ENCODE measurements at places on chromosomes 12 and 14. TPM values are rescaled to one million over a fixed set of nuclear protein-coding genes. Genes with fewer than 3 reads are reported as not detected.
A peak's percentile ranks its signal among the peaks of the same experiment; 100 is the strongest.

C12orf54 gene
- total RNA-seq, result not detected

DNA sequence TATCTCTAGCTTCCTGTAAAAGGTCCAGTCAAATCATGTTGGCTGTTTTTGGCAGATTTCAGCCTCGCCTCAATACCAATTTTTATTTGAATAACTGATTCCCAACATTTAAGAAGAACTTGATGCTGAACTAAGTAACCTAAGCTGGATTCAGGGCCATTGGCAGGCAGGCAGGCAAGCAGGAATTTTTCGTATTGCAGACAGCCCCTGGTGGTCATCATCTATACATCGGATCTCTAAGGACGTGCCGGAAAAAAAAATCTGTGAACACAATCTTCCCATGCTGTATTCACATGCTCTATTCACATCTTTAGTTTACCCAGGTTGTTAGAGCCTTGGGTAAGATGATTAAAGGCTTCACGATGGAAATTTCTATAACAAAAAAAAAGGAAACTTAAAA is 7.0 kb downstream of the VCPKMT start:
- DNase-seq, result peak; percentile 27

- no peak for DNase-seq
Measured at GRCh38 chr14:101460986-101461750, 100.1 kb upstream of the DIO3 start.

DNA sequence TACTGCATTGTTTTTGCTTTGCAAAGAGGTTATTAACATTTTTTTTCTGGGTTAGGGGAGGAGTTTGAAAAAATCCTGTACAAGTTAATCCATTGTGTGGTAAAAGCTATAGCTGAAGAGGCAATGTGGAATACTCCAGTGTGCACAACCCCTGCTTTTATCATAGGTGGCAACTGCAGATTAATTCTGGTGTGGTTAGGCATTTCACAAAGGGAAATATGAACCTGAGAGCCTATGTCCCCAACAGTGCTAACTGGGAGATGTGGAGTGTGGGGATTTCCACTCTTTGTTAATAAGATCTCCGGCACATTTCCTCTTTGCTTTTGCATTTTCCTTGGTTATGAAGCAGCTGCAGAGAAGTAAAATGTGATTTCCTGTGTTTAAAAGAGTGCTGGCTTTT is 33.6 kb downstream of the PRORP start:
- DNase-seq, result no peak

TMEM30B gene
- not detected for total RNA-seq

DNA sequence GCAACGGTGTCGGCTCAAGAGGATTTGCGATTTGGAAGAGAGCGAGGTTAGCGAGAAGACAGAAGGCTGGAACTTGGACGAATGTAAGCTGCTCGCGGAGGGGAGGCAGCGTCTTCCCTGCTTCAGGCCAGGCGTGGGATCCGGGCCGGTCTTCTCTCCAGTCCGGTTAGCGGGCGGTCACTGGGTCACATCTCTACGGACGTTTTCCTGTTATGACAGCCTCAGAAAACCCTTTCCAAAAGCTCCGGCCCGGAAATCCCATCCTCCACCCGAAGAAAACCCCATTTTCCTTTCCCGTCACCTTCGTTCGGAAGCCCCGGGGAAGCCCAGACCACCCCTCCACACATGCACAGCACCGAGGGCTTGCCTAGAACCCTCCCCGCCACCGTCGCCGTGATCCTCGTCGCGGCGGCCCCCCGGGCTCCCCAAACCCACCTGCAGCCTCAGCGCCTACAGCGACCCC is 268 bp downstream of the NDUFB1 start:
- peak; percentile 31 for DNase-seq

- DNase-seq, result no peak
Measured at GRCh38 chr12:105713606-105714305, 383.3 kb downstream of the C12orf75 start.

POLE2 gene
- 2.4 TPM for total RNA-seq

DNA sequence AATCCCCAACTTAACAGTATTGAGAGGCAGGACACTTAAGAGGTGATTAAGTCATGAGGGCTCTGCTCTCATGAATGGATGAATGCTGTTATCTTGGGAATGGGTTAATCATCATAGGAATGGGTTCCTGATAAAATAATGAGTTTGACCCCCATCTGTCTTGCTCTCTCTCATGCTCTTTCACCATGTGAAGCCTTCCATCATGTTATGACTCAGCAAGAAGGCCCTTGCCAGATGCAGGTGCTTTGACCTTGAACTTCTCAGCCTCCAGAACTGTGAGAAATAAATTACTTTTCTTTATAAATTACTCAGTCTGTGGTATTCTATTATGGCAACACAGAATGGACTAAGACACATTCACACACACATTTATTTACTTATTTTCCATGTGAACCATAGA is 89.0 kb upstream of the PPM1H start:
- DNase-seq, result no peak

GARIN6 gene
- not detected for total RNA-seq

CD4 gene
- 0.17 TPM for total RNA-seq

PRH2 gene
- not detected for total RNA-seq

PIP4K2C gene
- total RNA-seq, result 27.5 TPM

DNA sequence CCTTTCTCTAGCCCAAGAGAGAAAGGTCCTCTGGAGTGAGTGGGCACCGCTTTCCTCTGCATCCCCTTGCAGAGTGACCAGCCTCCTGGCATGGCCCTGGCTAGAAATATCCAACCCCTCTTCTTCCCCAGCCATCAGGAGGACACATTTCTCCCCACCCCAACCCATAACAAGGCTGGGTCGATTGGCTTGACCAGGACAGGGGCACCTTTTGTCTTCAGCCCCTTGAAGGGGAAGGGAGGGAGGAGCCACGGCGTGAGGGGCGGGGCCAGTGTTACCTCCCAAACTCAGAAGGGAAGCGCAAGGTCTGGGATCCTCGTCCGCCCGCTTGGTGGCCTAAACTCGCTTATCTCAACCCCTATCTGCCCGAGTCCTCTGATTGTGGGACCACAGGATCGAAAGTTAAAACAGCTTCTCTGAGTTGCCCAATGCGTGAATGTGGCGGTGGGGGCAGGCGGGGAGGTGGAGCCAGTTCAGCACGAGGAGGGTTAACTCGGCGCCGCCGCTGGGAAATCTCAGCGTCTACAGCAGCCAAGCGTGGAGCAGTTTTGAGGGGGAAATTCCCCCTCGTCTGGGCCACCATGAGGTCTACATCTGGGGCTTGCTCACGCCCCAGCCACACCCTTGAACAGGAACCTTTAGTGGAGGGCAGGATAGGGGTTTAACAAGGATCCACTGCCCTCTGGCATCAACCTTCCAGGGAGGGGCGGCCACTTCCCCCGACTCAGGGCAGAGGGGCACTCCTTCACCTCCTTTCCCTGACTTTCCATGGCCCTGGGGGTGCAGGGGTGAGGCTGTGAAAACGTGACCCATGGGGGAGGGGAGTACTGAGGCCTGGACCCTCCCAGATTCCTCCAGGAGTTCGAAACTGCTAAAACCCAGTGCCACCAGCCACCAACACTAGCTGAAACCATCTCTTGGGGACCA is 795 bp downstream of the STAT6 start:
- peak; percentile 73 for DNase-seq

DNA sequence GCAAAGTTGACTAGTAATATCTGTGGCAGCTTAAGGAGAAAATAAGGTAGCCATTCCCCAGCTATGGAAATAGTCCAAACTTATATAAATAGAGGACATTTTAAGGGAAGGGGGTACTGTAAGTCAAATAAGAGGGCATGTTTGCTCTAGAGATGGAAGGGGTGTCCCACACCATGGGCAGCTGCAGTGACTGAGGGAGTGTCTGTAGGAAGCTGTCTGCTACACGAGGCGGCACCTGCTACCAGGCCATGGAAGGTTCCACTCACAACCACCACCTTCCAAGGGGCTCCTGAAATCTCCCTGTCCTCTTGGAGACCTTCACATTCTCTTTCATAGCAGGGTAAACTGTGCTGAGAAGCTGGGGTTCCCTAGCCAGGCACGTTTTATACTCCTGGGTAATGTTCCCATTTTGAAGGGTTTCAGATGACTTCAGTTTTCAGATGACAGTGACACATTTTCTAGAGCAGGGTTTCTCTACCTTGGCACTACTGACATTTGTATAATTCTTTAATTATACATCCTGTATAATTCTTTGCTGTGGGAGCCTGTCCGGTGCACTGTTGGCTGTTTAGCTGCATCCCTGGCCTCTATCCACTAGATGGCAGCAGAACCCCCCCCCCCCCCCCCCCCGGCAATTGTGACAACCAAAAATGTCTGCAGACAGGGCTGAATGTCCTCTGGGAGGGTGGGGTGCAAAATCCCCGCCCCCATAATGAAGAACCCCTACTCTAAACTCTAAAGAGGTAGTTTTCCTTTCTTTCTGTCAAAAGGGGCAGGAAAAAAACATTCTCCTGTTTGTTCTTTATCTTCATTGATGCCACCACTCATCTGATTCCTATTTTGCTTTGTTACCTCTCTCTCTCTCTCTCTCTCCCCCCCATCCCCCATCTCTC is 11.6 kb upstream of the SMCO2 start:
- no peak for DNase-seq

GRCh38 chr14:75373616-75374015 is 54.2 kb upstream of the JDP2 start:
- no peak for DNase-seq

DNA sequence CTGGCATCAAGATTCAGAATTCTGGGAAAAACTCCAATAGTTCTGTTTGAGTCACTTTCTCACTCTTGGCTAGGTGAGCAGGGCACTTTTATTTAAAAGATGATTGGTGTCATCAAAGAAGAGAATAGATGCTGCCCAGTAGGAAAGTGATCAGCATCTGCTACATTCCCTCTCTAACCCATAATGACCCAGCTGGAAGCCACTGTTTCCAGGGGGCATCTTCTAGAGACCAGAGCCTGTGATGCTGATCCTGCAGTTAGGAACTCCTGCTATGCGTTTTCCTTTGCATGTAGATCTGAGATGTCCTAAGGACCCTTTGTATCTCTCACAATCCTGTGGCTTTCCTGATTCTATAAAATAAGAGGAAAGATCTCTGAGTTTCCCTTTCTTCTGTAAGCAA is 79.9 kb upstream of the TMTC1 start:
- DNase-seq, result no peak

ANKRD33 gene
- total RNA-seq, result not detected

THAP2 gene
- total RNA-seq, result 7.9 TPM

DNA sequence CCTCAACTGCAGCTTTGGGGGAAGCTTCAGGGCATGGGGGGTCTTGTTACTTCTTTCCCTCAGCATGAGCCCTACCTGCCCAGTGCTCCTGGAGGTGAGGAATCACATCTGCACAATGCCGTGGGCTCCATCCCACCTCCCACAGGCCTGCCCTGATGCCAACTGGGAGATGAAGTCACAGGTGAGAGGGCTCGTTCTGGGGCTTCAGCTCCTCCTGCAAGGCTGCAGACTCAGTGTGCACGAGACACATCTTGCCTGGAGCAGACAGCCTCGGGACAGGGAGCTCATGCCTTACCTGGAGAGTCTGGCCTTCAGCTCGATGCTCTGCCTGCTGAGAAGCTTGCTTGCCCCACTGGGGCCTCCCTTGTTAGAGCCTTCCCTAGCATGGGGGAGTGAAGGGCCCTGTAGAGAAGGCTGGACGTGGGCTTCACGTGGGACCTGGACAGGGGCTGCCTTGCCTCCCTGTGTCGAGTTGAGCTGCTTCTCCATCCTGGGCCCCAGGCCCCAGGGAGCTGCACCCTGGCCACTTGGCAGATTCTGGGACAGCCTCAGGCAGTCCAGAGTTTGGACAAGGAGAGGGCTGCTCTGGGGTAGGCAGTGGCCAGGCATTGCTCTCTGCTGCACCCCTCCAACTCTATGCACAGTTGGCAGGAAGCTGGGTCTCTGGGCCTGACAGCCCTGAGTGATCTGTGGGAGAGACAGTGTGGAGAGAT is 171.4 kb downstream of the KIF26A start:
- peak; percentile 5 for DNase-seq

TPPP2 gene
- not detected for total RNA-seq

- DNase-seq, result no peak
Measured at GRCh38 chr12:32598688-32599087, 80.4 kb upstream of the DNM1L start.

GALNT4 gene
- 0.98 TPM for total RNA-seq

DNA sequence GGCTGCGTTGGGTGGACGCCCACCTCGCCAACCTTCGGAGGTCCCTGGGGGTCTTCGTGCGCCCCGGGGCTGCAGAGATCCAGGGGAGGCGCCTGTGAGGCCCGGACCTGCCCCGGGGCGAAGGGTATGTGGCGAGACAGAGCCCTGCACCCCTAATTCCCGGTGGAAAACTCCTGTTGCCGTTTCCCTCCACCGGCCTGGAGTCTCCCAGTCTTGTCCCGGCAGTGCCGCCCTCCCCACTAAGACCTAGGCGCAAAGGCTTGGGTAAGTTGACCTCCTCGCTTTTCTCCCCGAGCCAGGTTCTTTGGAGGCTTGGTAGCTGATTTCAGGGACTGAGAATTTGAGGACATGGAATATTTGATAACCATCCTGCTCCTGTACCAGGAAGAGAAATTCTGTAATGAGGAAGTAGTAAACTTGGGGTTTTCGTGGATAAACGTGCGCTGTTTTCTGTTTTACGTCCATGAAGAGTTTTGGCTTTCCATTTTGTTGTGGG is 530 bp downstream of the APAF1 start:
- DNase-seq, result no peak

GRCh38 chr12:14885718-14886221 is at the start of gene MGP:
TSS of gene MGP (minus strand) at chr12:14885854. CDS start at chr12:14885791, 63 bp downstream.
- no peak for DNase-seq

DNA sequence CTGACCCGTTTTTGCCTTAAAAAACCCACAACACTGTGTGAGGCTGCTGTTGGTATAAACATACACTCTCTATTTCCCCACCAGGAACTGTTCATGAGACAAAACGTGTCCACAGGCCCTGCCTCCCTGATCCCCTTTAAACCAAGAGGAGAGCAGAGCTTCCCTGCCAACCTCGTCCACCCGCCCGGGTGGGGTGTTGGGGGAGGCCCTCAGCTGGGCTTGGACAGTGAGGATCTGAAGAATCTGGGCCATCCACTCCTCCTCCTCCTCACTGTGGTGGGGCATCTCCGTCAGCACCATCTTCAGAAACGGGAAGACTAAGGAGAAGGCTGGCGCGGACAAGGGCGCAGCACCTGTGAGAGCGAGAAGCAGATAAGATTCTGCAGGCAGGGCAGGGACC is 36.8 kb downstream of the GCN1 start:
- DNase-seq, result no peak

GRCh38 chr14:89025561-89026236 is 201.2 kb downstream of the TTC8 start:
- no peak for DNase-seq

FLRT2 gene
- total RNA-seq, result 69.6 TPM

GRCh38 chr12:27060740-27061139 is 21.6 kb downstream of the C12orf71 start:
- DNase-seq, result no peak

DNA sequence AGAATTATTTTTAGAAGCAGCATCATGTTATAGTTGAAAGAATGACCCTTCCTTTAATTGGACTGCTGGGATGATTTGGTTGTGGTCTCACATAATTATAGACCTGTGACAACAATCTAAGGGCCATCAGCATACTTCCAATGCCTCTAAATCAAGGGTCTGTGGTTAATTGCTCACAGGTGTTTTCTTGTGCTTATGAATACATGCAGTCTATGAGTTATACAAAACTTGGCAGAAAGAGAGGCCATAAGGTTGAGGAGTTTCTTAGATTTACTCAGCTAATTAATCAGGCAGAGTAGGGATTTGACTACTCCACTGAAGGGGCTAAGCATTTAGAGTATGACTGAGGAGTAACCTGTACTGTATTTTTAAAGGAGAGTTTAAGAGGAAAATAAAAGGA is 37.0 kb upstream of the FRMD6 start:
- no peak for DNase-seq

GRCh38 chr12:107818984-107819383 is 44.5 kb downstream of the ASCL4 start:
- DNase-seq, result no peak

SRRM4 gene
- total RNA-seq, result 183 TPM
